ENCODE measurements at places on chromosomes 11 and 22.

- DNase-seq: no peak
Observed at GRCh38 chr11:10808235-10808552, 532 bp downstream of the EIF4G2 start.

DNA sequence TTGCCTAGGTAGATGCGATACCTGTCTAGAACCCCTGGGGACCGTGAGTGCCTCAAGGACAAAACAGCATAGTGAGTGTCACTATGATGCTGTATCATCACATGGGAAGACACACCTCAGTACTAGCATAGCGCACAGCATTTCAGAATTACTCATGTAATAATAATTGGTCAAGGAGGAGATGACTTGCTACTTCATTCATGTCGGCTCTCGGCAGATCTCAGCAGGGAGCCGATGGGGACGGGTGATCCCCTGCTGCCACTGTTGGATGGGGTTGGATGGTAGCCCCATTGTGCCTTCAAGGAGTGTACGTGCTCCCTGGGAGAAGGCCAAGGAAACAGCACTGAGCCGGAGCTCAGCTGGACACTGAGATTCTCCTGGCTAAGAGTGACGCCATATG lies 186.9 kb downstream of the EFCAB6 start:
- DNase-seq: no peak

GRCh38 chr11:43376065-43376464 lies 17.3 kb downstream of the TTC17 start:
- DNase-seq: no peak

GRCh38 chr11:116651098-116651736 lies 121.6 kb downstream of the BUD13 start:
- no peak for DNase-seq

- DNase-seq: no peak
Observed at GRCh38 chr11:16226245-16226644, 130.1 kb downstream of the SOX6 start.

GRCh38 chr22:30424534-30425326 lies 838 bp upstream of the MTFP1 start:
- no peak for DNase-seq

DNA sequence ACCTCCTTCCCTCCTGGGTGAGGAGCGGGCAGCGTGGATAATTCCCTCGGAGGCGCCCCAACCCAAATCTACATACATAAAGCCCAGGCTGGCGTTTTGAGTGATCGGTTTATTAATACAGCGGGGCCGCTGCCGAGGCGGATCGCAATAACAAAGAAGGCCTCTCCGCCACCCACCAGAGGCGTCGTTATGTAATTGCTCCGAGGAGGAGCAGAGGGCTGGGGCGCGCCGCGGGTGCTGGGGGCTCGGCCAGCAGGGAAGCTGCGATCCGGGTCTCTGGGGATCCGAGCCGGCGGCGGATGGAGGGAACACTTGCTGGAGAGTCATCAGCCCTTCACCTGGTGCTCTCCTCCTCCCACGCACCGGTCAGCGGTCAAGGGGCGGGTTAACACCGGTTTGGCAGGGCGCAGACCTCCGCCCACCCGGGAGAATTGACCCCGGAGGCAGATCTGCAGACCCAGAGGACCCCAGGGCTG lies 6.4 kb upstream of the TP53I11 start:
- no peak for DNase-seq

DNA sequence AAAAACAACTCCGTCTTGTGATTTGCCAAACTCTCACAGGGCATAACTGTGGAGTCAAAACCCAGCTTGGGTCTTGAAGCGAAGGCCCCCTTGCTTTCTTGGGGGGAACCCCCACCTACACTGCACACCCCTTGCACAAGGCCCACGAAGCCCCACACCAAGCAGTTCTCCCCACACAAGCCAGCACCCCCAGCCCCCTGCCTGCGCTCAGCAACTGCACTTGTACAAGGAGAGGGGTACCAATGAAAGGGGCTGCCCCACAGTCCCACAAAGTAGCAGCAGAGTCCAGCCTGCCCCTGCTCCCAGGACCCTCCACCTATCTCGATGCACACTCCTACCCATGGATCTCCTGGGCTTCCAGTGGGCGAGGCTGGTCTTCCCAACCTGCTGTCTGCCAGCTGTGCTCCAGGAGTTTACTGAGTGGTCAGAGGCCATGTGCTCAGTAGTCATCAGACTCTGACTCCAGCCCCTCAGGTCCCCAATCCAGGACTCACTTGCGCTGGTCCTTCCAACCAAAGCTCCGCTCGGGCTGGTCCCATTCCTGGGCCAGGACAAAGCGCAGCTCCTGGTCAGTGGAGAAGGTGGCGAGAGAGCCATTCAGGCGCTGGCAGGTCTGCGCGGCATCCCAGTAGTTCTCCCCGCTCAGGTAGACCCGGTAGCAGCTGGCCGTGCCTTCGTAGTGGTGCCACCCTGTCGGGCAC lies 57.7 kb downstream of the DGCR2 start:
- no peak for DNase-seq

GRCh38 chr11:40274017-40274416 lies 1185.4 kb downstream of the LRRC4C start:
- DNase-seq: no peak

DNA sequence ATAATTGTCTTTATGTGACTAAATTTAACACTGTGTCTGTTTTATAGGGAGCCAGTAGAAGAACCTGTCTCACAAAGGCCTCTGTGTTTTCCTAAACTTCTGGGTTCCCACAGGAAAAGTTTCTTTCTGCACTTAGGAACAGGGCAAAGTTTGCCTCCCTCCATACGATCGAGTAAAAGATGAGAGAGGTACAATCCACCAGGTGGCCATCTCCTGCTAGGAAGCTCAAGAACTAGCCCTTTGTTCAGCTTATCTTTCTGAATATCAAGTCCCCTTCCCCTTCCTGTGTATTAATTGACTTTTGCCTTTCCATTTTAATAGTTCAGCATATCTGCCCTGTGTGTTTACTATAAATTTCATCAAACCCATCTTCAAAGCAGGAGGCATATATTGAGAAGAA lies 18.0 kb downstream of the CSNK2A3 start:
- DNase-seq: no peak

- DNase-seq: no peak
Observed at GRCh38 chr11:117932947-117933346, 3.7 kb upstream of the TMPRSS13 start.

DNA sequence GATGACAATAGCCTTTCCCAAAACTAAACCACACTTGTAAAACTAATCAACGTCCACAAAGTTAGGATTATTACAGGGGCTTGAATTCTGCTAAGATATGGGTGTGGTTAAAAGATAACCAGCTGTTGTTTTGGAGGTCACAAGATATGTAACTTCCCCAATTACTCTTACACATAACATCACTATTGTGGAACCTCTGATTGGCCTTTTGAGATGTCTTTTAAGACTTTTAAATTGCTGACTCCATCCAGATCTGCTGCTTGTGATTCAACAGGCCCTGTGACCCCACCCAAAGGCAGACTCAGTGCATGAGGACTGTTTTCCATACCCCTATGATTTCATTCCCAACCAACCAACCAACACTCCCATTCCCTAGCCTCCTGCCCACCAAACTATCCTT lies 893.9 kb downstream of the OPCML start:
- no peak for DNase-seq

DNA sequence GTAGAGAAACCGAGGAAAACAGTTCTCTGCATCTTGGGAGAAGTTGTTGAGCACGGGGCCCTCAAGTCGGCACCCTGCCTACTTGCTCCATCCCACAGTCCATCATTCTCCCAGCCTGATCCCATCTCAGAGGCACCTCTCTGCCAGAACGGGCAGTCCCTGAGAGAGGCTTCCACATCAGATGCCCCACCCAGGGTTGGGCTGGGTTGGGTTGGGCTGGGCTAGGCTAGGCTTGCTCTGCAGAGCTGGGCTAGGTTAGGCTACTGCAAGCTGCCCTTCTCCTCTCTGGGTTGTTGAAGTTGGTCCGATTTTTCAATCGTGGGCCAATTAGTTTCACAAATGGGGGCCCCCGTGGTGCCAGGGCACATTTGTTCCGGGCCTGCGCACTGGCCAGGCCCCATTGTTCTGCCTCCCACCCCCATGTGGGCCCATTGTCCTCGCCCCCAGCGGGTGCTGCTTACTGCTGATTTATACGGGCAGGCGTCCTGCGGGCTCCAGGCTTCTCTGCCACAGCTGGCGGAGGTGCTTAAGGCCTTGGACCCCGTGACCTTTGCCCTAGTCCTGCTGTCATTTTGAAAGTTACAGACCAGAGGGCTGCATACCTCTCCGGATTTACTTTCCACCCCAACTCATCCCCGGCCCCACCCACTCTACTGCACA lies 63.7 kb upstream of the NNMT start:
- no peak for DNase-seq

- no peak for DNase-seq
Observed at GRCh38 chr22:42217752-42218280, 52.6 kb downstream of the TCF20 start.

DNA sequence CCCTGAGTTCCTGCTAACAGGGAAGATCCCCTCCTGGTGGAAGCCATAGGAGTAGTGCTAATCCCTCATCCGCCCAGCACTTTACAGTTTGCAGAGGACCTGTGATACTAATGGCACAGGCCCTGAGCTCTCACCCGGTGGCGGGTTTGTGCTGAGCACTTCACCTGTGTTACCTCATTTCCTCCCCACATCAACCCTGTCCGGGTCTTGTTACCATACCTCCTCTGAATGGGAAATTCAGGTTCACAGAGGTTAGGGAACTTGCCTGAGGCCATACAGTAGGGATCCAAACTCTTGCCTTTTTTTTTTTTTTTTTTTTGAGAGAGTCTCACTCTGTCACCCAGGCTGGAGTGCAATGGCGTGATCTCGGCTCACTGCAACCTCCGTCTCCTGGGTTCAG lies 25.2 kb downstream of the CAPN1 start:
- no peak for DNase-seq

DNA sequence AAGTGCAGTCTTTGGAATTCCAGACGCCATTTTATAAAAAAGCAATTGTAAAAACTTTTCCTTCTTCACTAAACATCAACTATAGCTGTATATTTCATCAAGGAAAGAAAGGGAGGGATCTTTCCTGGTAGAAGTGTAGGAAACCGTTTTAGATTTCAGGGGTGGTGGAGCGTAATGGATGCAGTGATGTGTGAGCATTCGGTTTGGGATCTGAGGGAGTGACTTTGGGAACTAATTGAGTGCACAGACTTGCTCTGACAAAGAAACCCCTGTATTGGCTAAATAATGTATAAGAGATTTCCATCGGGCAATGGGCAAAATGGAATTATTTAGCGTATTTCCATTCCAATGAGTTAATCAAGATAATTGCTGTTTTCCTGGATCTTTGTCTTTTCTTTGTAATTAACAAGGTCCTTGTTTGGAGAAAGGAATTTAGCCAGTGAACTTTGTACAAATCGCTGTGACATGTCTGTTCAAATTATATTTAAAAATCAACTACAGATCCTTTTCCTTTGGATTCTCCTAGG lies 125.0 kb upstream of the NARS2 start:
- no peak for DNase-seq

DNA sequence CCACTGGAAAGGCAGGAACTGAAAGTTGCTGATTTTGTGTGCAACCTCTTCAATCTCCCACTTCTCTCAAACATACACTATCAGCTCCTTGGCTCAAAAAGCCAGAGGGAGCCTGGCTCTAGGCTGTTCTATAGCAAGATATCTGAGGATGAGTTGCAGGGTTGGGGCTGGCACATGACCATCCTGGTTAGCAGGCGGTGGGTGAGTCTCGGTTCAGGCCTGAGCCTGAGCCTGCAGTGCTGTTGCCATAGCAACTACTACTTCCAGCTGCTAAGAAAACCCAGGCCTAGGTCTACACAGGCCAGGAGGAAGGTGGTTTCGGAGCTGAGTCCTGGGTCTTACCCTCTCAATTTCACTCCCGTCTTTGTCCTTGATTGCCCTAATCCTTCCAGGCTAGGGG lies 39.0 kb downstream of the CWC15 start:
- DNase-seq: peak; percentile 9

GRCh38 chr11:121157756-121158155 lies 56.7 kb downstream of the TECTA start:
- DNase-seq: no peak

- no peak for DNase-seq
Observed at GRCh38 chr11:92141725-92142124, 82.9 kb upstream of the FAT3 start.

- no peak for DNase-seq
Observed at GRCh38 chr22:20143883-20144665, 6.8 kb downstream of the CCDC188 start.

DNA sequence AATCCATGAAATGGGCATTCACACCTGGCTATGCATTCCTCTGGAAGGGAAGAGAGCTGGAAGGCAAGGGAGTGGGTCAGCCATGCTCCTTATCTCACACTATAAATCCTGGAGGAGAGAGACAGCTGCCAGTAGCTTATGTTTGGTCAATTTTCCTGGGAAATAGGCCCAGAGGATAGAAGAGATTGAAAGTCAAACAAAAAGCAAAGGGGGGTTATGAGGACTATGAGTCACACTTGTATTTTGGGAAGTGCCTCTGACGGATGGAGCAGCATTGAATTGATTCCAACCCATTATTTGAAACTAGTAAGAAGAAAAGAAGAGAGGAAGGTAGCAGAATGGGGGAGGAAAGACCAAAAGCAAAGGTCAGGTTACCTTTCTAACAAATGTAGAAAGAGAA lies 25.0 kb downstream of the SNX19 start:
- no peak for DNase-seq

- DNase-seq: no peak
Observed at GRCh38 chr11:103125462-103125861, 16.2 kb downstream of the DYNC2H1 start.

- no peak for DNase-seq
Observed at GRCh38 chr11:120168108-120168959, 30.4 kb upstream of the TRIM29 start.

GRCh38 chr11:282630-283360 lies 4.6 kb downstream of the NLRP6 start:
- no peak for DNase-seq

DNA sequence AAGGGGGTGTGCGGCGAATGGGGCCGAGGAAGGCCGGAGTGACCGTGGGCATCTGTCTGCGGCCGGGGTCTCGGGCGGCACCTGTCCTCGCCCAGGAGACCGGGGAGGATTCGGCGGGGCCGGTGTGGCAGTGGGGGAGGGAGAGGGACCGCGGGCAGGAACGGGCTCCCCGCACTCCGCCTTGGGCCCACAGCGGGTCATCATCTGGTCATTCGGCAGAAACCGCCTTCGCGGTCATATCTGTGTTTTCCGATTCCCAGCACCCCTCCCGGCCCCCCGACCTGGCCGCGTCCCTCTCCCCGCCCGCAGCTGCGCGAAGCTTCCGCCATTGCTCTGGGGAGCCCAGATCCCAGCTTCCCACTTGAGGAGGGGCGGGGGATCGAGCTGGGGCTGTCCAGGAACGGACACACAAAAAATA lies 824 bp upstream of the CBX6 start:
- DNase-seq: peak; percentile 29
